ENCODE measurements at places on chromosomes 2 and 18. TPM values are rescaled to one million over a fixed set of nuclear protein-coding genes. Genes with fewer than 3 reads are reported as not detected.

DNA sequence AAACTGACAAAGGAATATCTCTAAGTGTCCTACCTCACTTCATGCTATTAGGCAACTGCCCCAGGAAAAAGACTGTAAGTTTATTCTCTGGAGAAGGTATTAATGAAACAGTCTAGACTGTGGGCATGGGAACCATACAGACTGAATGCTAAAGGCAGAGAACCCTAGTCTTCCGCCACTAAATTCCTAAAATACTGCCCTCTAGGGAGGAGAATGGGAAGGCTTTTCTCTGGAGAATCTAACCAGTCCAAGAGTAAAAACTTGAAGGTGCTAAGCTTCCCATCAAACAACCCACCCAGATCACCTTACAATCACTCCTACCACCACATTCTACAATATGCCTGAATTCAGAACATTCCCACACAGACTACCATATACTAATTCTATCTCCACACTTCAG is 3.4 kb downstream of the SRBD1 start:
- peaks cover 27% of the 10 kb centered on the region for H3K4me1 ChIP-seq
- peaks cover 26% of the 10 kb centered on the region for H3K36me3 ChIP-seq
- no peak for DNase-seq
- H3K4me3 ChIP-seq = no peak overlapping the region
- no peaks in the 10 kb centered on the region for H3K27me3 ChIP-seq

DNA sequence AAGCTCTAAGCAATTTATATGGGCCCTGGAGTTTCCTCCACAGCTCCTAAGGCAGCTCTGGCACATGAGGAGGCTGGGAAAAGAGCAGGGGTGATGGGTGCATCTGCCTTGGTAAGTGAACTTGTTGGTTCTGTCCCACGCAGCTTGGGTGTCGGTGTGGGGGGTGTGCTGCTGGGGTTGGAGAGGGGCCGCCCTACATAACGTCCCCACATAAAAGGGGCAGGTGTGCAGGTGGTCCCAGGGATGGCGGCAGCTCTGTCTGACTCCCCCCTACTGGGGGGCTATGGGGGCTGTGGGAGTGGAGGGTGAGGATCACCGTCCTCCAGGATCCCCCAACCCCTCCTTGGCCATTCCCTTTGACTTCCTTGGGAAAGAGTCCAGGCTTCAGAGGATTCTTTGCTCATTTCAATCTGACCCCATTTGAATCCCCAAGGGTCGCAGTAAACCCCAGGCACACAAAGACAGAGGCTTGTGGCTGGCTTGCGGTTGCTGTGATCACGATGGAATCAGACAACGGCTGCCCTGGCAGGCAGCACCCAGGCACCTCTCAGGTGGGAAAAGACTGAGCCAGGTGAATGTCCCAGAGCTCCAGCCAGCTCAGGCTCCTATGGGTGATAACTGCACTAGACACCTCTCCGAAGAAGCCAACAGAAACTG is 34.5 kb upstream of the CD8A start:
- no peaks in the 10 kb centered on the region for H3K36me3 ChIP-seq
- H3K27ac ChIP-seq = no peak overlapping the region
- H3K4me3 ChIP-seq = peak overlapping the region; percentile 26
- no peak for DNase-seq
- no peaks in the 10 kb centered on the region for H3K4me1 ChIP-seq

DNA sequence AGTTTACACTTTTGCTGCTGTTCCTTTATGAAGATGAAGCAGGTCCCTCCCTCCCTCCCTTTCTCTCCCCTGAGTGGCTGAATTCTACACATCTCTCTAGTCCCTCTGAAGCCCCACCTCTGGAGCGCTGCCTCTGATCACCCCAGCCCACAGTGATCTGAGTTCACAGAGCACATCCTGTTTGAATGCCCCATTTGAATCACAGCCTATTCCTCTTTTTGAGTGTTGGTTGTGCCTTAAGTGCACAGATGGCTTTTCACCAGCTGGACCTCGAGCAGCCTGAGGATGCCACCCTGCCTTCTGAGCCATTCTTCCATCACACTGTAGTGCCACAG is 87.1 kb downstream of the ITGB1BP1 start:
- no peaks in the 10 kb centered on the region for H3K36me3 ChIP-seq
- no peak overlapping the region for H3K27ac ChIP-seq
- H3K4me1 ChIP-seq = peaks cover under 1% of the 10 kb centered on the region
- H3K27me3 ChIP-seq = no peaks in the 10 kb centered on the region
- DNase-seq = no peak
- no peak overlapping the region for H3K4me3 ChIP-seq

GRCh38 chr2:86786001-86786536 is 4.6 kb downstream of the CD8A start:
- no peaks in the 10 kb centered on the region for H3K36me3 ChIP-seq
- H3K4me3 ChIP-seq = no peak overlapping the region
- peak overlapping the region; percentile 82 for H3K27ac ChIP-seq
- peaks cover 96% of the 10 kb centered on the region for H3K4me1 ChIP-seq
- peaks cover 33% of the 10 kb centered on the region for H3K27me3 ChIP-seq
- no peak for DNase-seq

RAMP1 gene
- 10.0 TPM for total RNA-seq

DNA sequence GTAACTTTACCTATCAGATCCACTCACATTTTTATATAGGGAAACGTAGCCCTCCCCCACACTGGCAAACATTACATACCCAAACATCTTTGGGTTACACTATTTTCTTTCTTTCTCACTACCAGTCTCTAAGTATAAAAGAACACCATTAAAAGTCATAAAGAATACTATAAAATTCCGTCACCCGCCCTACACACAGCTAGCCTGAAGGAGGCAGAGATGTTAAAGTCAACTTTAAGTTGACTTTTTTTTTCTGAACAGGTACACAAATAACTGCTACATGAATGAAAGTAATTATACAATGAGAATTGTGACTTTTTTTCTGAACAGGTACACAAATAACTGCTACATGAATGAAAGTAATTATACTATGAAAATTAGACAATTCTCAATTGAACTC is 628.3 kb downstream of the NUP35 start:
- H3K36me3 ChIP-seq = no peaks in the 10 kb centered on the region
- no peak overlapping the region for H3K27ac ChIP-seq
- DNase-seq = no peak
- no peaks in the 10 kb centered on the region for H3K4me1 ChIP-seq
- H3K4me3 ChIP-seq = no peak overlapping the region
- no peaks in the 10 kb centered on the region for H3K27me3 ChIP-seq

DNA sequence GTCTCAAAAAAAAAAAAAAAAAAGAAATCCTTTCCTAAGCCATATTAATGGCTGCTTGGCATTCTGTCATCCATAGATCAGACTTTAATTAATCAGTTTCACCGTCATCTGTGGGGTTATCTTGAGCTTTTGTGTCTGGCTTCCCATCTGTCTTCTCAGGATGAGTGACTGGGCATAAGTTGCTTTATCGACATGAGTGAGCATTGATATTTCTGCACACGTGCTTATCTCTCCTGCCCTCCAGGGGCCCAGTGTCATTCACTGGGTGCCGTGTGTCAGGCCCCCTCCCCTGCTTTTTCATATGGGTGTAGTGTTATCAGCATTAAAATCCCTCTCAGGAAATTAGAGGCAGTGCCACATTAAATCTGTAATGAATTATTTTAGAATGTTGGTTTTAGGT is 65.6 kb downstream of the SH3BP4 start:
- H3K27ac ChIP-seq = no peak overlapping the region
- DNase-seq = no peak
- H3K27me3 ChIP-seq = no peaks in the 10 kb centered on the region
- H3K36me3 ChIP-seq = no peaks in the 10 kb centered on the region
- H3K4me3 ChIP-seq = no peak overlapping the region
- no peaks in the 10 kb centered on the region for H3K4me1 ChIP-seq

DNA sequence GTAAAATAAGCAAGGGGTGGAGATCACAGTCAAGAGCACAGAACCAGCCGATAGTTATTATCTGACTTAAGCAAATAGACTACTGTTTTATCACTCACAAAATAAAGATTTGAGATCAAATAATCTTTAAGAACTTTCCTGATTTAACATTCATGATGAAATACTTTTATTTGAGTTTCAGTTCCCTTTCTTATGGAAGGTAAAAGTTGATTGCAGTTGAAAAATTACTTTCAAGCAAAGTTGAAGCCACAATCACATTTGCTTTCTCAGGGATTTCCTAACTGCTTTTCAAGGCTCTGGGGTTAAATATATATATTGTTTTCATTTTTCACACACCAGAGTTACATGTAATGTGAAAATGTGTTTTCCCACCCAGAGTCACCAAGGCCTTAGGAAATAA is 599.5 kb downstream of the KCNJ3 start:
- peak overlapping the region; percentile 16 for H3K27ac ChIP-seq
- DNase-seq = no peak
- no peaks in the 10 kb centered on the region for H3K27me3 ChIP-seq
- no peak overlapping the region for H3K4me3 ChIP-seq
- no peaks in the 10 kb centered on the region for H3K36me3 ChIP-seq
- no peaks in the 10 kb centered on the region for H3K4me1 ChIP-seq

WDR7 gene
- total RNA-seq = 50.5 TPM

ATL2 gene
- 100 TPM for total RNA-seq

C2orf80 gene
- not detected for total RNA-seq

DNA sequence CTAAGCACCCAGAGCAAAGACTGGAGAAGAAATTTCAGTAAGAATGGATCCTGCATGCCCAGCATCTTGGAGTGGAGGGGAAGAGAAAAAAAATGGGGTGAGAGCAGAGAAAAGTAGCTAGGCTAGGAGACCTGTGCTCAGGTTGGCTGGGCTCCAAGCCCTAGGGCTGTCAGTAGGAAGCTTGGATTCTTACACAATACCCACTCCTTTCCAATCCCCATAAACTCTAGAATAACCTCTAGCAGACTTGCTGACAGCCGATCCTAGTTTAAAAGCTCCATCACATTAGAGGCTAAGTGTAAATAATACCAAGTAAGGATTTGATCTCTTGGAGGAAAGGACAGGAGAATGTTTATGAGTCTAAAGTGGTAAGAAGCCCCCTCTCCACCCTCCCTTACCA is 46.2 kb upstream of the NABP1 start:
- H3K4me3 ChIP-seq = no peak overlapping the region
- no peaks in the 10 kb centered on the region for H3K27me3 ChIP-seq
- no peaks in the 10 kb centered on the region for H3K4me1 ChIP-seq
- H3K36me3 ChIP-seq = no peaks in the 10 kb centered on the region
- DNase-seq = no peak

IL1RL1 gene
- 19.6 TPM for total RNA-seq

GRCh38 chr2:167681234-167682015 is 566.0 kb downstream of the STK39 start:
- no peak overlapping the region for H3K4me3 ChIP-seq
- DNase-seq = no peak
- no peaks in the 10 kb centered on the region for H3K27me3 ChIP-seq
- no peaks in the 10 kb centered on the region for H3K36me3 ChIP-seq
- H3K4me1 ChIP-seq = no peaks in the 10 kb centered on the region

DNA sequence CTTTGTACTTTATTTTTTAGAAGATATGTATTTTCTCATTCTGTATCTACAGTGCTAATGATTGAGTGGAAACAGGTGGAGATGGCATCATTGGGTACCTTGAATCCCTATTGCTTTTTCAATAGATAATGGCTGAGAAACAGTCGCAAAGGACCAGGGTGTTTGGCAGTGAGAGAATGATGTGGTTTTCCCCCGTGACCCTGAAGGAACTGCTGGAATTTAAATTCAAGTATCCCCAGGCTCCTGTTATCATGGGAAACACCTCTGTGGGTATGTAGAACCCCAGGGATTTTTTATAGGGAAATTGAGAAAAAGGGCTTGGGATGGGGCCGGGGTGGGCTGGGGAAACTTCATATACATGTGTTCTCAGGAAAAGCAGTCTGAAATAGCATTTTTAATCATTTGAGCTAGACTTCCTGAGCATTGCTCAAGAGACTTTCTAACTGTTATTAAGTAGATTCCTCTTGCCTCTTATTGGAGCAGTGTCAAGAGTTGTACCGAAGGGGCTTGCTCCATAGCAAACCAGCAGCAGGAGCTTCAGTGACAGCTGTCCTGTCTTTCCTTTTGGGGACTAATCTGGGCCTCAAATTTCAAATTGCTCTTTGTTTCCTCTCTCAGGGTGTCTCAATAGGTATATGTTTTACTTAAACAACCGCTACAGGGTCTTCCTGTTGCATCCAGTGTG is 18.9 kb downstream of the AOX1 start:
- no peak overlapping the region for H3K4me3 ChIP-seq
- no peaks in the 10 kb centered on the region for H3K27me3 ChIP-seq
- H3K4me1 ChIP-seq = no peaks in the 10 kb centered on the region

GRCh38 chr18:8657873-8658470 is 47.4 kb upstream of the MTCL1 start:
- H3K4me1 ChIP-seq = peaks cover 10% of the 10 kb centered on the region
- no peak for DNase-seq
- H3K27ac ChIP-seq = no peak overlapping the region
- H3K27me3 ChIP-seq = peaks cover 3% of the 10 kb centered on the region

GRCh38 chr2:75607400-75607798 is 39.2 kb upstream of the MRPL19 start:
- H3K4me3 ChIP-seq = no peak overlapping the region
- peaks cover 47% of the 10 kb centered on the region for H3K27me3 ChIP-seq
- H3K36me3 ChIP-seq = no peaks in the 10 kb centered on the region
- H3K4me1 ChIP-seq = no peaks in the 10 kb centered on the region
- peak overlapping the region; percentile 32 for H3K27ac ChIP-seq

EFR3B gene
- total RNA-seq = 10.2 TPM

GRCh38 chr18:8800445-8800844 is 95.1 kb downstream of the MTCL1 start:
- H3K36me3 ChIP-seq = no peaks in the 10 kb centered on the region
- H3K27me3 ChIP-seq = no peaks in the 10 kb centered on the region
- no peak overlapping the region for H3K27ac ChIP-seq
- no peaks in the 10 kb centered on the region for H3K4me1 ChIP-seq
- no peak overlapping the region for H3K4me3 ChIP-seq
- DNase-seq = no peak

DNA sequence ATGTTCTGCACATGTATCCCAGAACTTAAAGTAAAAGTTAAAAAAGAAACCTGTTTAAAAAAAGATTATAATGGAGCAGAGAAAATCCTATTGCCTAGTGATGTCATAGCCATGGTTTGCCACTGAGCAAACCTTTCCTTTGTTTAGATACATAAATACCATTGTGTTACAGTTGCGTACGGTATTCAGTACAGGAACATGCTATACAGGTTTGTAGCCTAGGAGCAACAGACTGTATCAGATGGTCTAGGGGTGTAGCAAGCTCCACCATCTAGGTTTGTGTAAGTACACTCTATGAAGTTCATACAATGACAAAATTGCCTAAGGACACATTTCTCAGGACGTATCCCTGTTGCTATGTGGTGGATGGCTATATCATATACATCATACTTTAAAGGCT is 13.0 kb downstream of the ICA1L start:
- H3K4me1 ChIP-seq = no peaks in the 10 kb centered on the region
- DNase-seq = no peak
- no peaks in the 10 kb centered on the region for H3K36me3 ChIP-seq
- H3K27ac ChIP-seq = no peak overlapping the region
- no peak overlapping the region for H3K4me3 ChIP-seq
- H3K27me3 ChIP-seq = no peaks in the 10 kb centered on the region

DNA sequence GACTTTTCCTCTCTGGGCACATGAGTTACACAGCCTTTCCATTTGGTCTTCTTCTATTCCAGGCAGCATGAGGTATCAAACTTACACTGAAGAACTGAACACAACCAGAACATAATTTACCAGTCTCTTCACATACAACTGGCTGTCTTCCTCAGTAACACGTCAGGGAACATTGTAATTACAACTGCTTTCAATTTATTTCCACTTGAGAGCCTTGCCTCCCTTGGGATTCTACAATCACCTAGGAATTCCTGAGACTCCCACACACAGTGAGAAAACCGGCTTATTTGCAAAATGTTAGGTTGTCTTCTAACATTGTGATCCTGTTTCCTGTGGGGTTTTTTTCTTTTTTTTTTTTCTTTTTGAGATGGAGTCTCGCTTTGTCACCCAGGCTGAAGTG is 149.9 kb downstream of the TMX3 start:
- no peak overlapping the region for H3K4me3 ChIP-seq
- DNase-seq = no peak
- H3K36me3 ChIP-seq = no peaks in the 10 kb centered on the region
- no peak overlapping the region for H3K27ac ChIP-seq
- H3K27me3 ChIP-seq = no peaks in the 10 kb centered on the region
- no peaks in the 10 kb centered on the region for H3K4me1 ChIP-seq
